Stimulated activated CD4-positive, alpha-beta T cell treated with anti-CD3 and anti-CD28 coated beads, Interleukin-12 subunit alpha, Interleukin-12 subunit beta, amount 100 ng/mL, for 48 hours (primary cell): ENCODE measurements at places on chromosomes 4 and X.

GRCh38 chrX:33053001-33053400 lies 158.3 kb downstream of the DMD start:
- DNase-seq: no peak

DNA sequence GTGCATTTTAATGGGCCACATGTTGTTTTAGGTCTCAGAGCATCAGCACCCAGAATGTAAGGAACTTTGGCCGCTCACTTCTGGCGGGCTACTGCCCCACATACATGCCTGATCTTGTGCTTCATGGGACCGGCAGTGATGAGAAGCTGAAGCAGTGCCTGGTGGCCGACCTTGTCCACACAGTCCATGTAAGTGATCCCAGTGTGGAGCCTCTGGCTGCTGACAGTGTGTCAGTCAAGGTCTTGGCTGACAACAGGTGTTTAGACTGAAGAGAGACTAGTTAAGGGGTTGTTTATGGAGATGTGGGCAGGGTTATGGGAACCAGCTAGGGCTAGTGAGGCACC lies 101.4 kb downstream of the FNIP2 start:
- DNase-seq: no peak

DNA sequence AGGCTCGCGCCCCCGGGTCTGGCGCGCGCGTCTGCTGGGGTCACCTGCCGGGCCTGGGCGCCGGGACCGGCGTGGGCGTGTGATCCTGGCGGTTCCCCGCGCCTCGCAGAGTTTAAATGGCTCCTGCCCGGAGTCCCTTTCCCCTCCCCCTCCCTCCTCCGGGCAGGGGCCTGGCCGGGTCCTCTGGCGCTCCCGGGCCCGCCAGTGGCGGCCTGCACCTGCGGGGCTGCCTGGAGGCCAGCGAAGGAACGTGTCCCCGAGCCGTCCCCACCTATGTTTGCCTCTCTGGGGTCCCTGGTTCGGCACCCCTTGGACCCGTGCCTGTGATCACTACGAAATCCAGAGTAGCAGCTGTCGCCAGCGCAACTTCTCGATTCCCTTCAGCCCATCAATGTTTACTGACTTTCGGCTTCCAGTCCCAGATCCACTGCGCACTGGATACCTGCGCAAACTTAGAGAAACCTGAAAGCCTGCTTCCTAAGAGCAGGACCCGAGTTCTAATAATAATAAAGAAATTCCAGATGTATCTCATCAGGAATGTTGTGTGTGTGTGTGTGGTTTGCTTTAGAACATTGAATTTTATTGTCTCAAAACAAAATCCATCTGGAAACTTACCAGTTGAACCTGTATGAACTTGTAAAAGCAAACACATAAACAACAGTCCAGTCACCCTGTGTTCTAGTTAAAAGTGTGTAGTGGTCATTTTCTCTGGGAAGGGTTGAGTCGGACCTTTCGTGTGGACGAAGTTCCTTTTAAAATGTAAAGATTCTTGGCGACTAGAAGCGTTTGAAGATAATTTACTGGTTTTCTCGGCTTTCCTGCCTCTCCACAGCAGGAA lies 788 bp downstream of the SHROOM2 start:
- no peak for DNase-seq

GRCh38 chr4:159055833-159056232 lies 47.0 kb upstream of the RAPGEF2 start:
- no peak for DNase-seq

DNA sequence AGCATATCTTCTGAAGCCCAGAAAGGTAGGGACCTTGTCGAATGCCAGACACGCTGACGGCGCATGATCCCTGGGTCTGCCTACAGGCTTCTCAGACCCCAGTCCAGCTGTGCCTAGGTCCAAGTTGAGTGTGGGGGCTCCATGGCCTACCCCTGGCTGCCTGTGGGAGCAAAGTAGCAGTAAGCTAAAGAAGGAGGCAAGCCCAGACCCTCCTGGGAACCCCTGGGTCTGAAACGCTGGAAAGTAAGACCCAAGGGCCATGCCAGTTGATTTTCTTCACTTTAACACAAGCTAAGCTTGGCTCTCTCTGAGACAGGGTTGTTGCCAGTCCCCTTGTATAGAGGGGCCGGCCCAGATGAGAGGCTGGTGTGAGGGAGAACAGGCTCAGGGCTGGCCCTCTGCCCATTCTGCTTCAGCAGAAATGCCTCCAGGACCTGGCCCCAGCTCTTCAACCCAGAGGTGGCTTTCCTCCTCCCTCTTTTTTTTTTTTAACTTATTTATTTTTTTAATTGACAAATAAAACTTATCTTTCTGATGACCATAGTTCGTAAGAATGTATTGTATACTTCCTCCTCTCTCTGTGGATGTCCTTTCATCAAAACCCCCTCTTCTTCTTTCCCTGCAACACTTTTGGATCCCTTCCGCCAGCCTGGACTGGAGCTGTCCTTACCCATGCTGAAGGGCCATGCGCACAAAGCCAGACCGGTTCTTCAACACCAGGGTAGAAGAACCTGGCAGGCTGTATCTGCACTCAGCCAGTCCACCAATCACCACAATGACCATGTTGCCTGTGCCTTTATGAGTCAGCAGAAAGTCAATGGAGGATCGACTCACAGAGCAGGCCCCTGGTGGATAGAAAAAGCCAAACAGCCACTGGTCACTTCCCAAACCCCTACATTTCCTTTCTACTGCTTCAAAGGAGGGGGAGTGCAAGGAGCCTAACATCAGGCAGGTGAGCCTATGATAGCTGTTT lies 7.1 kb downstream of the AWAT2 start:
- no peak for DNase-seq

DNA sequence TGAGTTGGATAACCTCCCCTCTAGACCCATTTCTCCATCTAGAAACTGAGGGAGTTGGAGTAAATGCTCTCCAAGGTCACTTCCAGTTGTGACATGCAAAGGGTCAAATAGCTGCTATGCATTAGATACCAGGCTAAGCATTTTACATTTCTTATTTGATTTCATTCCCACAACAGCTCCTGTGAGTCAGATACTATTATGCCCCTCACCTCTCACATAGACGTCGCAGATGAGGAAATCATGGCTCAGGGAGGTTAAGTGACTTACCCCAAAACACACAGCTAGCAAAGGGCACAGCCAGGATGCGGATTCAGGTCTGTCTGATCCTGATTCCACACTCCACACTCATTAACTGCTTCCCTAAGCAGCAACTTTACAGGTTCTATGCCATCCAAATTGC lies 57.7 kb downstream of the PRPS1 start:
- no peak for DNase-seq

DNA sequence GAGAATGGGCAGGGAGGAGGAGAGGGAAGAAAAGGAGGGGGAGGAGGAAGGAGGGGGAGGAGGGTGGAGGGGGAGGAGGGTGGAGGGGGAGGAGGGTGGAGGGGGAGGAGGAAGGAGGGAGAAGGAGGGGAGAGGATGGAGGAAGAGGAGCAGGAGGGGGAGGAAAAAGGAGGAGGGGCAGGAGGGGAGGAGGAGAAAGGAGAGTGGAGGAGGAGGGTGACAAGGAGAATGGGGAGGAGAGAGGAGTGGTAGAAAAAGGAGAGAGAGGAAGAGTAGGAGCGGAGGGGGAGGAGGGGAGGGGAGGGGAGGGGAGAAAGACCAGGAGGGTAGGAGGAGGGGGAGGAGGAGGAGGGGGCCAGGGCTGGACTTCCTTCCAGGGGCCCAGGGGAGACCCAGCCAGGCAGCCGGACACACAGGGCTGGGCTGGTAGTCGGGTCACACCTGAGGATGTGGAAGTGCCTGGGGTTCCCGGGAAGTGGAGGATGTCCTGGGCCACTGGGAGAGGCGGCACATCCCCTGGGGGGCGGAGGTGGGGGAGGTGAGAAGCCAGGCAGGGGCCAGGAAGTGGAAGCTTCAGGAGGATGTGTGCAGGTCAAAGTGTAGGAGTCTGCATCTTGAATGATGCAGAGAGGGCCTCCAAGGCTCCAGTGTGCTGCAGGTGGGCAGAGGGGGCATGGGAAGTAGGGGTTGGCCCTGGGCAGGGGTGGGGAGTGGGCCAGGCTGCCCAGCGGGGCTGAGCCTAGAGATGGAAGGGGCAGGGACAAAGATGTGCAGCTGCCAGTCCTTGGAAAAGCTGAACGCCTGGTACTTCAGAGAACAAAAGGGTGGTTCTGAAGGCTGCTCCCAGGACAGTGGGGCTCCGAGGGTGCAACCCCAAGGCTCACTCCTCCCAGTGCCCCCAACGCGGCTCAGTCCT lies 18.8 kb downstream of the IL3RA start:
- no peak for DNase-seq

DNA sequence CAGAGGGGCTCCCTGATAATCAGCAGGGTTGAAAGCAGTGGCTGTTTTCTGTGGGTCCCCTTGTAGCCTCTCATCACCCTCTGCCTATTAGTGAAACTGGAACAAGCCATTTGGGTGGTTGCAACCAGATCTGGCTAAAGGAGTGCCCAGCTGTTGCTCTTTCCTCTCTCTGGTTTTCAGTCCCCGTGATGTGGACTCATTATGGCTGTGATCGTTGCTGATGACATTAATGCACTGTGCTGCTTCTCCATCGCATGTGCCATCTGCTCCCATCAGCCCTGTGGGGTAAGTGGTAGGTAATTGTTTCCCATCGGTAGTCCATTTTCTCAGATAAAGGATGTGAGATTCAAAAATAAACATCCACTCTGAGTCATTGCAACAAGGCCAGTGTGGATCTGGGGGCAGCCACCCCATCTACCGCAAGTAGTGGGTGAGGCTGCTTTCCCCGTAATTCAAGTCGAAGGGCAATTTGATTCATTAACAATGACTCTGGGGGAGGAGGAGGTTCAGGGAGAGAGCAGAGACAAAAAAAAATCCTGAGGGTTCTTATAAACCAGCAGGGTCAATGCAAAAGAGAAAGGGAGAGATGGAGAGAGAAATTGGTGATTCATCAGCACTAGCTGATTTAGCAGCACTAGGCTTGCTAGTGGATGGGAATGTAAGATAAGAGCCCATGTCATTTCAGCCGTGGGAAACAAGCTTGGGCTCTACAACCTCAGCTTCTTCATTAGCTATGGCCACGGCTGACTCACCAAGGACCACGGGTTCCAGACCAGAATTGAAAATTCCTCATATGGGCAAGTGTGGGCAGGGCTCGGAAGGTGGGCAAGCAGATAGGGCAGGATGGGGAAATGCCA lies 357.8 kb downstream of the MID1IP1 start:
- DNase-seq: no peak

DNA sequence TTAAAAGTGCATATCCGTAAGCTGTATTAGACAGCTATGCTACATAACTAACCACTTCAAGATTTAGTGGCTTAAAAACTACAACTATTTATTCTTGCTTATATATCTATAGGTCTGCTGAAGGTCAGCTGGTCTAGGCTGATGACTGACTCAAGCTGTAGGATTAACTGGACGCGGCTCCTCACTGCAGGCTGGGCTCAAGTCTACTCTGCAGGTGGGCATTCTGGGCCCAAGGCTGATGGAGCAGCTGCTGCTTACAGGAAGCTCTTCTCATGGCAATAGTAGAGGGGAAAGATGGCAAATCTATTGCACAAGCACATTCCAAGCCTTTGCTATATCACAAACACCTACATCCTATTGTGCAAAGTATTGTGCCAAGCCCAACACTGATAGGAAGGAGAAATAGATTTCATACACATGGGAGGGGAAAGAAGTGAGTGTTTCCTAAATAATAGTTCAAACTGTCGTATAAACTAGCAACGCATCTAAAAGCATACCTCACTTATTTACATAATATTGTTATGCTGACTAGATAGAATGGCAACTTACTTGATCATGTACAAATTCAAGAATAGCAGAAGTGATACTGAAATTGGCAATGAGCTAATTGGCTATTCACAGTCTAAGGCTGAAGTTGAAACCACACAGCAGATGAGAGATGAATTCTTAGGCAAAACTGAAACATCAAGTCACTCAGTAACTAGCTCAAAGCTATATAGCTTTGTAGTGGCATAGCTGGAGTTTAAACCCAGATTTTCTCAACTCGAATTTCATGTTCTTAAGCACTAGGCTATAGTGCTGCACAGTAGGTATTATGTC lies 263.8 kb downstream of the NKX6-1 start:
- no peak for DNase-seq

GRCh38 chrX:148282504-148282903 lies 217.9 kb upstream of the AFF2 start:
- no peak for DNase-seq

DNA sequence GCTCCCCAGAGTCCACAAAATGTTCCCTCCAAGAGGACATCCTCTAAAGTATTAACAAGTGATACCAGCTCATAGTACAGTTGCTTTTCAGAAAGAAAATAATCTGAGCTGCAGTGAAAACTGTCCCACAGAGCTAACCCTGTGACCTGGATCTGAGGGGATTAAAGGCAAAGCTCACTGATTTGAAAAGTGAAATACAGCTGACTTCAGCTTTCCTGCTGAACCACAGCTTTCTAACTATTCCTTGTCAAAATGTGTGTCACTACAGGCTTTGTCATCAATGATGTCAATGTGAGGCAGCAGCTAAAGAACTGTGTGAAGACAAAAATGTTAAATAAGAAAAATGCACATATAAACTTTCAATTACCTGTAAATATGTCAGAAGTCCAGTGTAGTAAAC lies 36.9 kb downstream of the DCHS2 start:
- DNase-seq: no peak

DNA sequence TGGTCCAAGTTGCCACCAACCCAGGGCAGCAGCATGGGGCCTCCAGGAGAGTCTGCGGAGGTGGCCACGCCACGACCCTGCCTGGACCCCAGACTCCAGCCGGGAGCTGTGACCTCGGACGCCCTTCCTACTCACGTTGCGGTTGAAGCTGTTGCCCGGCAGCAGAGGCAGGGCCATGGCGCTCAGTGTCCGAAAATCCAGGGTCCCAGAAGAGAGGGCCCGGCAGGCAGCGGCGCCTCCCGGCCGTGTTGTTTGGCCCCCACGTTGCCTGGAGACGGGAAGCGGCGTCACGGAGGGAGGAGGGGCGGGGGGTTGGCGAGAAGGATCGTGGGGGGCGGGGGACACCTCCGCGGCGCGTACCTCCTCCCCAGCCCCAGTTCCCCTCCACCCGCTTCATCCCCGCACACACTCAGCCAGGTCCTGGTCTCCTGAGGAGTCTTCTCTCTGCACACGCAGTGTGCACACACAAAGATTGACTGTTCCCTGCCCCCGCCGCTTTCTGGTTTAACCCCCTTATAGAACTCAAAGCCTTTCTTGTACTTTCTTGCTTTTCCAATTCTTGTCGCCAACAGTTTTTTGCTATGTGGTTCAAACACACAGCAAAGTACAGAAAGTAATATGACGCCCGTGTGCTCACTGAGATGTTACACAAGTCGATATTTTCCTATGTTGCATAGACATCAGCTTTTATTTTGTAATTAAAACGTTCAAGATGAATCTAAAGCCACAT lies at the start of gene EFHC2:
Gene EFHC2, minus strand, starts transcription at position 261 of the 730 bp plus-strand sequence. Its CDS starts 84 bp downstream, at position 177.
- peak; percentile 16 for DNase-seq
